T-helper 22 cell (primary cell): ENCODE measurements at places on chromosomes 16 and 17.

DNA sequence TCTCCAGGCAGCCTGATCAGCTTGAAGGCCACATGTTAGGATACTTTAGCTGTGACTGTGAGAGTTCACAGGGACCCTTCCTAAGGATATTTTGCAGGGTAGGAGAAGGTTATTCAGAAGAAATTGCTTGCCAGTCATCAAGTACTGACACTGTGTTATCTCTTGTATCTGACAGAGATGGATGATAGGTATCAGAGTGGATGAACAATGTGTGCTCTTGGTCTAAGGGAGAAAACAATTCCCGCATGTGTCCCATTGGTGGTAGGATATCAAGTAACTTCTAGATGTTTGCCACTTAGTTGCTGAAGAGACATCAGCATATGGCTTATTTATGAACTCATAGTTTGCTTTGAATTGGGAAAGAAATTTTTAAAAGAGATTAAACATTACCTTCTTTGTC is 219.3 kb downstream of the SPECC1 start:
- DNase-seq = no peak

DNA sequence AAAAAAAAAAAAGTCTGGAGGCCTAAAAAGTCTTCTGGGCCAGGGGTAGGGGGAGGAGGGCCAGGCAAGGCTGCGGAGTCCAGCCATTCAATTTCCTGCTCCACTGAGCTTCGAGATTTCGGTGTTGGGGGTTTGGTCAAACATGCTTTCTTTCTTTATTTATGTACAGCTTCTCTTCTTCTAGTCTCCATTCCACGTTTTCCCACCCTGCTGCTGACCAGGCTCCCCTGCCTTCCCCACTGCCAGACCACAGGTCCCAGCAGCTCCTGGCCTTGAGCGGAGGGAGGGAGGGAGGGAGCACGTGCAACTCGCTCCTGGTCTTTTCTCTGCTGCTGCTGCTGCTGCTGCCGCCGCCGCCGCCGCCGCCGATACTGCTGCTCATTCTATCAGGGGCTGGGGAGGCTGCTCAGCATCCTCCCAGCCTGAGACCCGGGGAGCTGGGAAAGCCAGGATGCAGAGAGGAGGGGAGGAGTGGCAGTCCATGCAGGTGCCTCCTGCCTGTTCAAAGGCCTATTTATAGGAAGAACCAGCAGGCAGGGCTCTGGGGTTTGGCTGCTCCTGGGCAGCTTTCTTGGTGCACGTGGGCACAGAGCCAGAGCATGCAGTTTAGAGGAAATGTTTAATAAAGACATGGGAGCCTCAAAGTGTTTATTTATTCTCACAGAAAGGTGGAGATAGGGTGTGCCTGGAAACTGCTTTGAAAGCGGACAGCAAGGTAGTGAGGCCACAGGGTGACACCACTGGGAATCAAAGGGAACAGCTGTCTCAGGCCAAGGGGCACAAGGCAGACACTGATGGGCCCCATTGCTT is 23.4 kb upstream of the ZFHX3 start:
- no peak for DNase-seq

GRCh38 chr17:58538811-58539409 is 24.5 kb upstream of the MTMR4 start:
- no peak for DNase-seq

- no peak for DNase-seq
Measured at GRCh38 chr17:60327134-60327900, 64.6 kb downstream of the USP32 start.

GRCh38 chr16:4618645-4619418 is 4.1 kb upstream of the UBALD1 start:
- no peak for DNase-seq

DNA sequence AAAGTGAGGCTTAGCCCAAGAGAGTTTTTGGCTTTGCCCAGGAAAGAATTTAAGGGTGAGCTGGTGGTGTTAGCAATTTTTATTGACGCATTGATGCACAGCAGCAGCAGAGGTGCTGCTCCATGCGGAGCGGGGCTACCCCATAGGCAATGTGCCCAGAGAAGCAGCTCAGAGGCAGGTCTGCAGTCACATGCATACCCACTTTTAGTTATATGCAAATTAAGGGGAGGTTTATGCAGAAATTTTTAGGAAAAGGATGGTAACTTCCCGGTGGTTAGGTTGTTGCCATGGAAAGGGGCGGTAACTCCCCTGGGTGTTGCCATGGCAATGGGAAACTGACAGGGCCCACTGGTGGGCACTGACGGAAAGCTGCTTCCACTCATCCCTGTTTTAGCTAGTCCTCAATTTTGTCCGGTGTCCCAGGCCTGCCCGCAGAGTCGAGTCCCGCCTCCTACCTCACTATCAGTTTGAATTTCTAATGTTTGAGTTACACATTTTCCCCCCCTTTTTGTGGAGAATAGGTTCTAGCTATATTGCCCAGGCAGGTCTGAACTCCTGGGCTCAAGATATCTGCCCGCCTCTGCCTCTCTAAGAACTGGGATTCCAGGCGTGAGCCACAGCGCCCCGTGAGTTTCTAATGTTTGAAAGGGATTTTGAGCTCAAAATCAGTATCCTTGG is 10.4 kb upstream of the GJD3 start:
- no peak for DNase-seq

- DNase-seq = no peak
Measured at GRCh38 chr17:45784741-45785479, 790 bp downstream of the CRHR1 start.

GRCh38 chr17:70254735-70255460 is 85.6 kb downstream of the KCNJ2 start:
- no peak for DNase-seq

- no peak for DNase-seq
Measured at GRCh38 chr17:60224064-60224463, 74.3 kb downstream of the CA4 start.

DNA sequence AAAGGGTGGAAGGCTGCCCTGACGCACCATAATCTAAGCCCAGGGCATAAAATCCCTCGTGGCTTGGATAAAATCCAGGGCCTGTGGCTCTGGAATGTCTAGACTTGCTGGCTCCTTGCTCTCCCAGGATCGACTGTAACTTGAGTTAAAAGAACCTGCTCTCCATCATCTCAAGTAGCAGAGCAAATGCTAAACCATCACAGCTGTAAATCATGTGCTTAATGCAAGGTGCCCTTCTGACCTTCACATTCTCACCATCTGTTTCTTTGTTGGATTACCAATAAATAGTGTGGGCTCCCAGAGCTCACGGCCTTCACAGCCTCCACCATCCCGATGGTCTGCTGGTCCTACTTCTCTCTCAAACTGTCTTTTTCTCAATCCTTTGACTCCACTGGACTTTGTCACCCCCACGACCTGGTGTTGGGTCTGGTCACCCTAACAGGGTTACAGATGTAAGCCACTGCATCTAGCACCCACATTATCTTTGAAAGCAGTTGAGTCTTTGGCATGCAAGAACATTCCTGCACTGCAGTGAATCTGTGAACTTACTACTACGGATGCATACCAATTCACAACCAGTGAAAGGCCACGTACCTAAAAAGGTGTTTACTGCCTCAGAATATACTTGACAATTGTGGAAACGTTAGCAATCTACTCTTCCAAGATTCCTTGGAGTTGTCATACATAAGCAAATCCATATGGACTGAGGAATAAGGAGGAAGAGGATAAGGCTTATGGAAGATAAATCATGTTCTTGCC is 15.3 kb downstream of the RSL1D1 start:
- no peak for DNase-seq

- DNase-seq = no peak
Measured at GRCh38 chr16:85955566-85955965, 56.6 kb downstream of the IRF8 start.

DNA sequence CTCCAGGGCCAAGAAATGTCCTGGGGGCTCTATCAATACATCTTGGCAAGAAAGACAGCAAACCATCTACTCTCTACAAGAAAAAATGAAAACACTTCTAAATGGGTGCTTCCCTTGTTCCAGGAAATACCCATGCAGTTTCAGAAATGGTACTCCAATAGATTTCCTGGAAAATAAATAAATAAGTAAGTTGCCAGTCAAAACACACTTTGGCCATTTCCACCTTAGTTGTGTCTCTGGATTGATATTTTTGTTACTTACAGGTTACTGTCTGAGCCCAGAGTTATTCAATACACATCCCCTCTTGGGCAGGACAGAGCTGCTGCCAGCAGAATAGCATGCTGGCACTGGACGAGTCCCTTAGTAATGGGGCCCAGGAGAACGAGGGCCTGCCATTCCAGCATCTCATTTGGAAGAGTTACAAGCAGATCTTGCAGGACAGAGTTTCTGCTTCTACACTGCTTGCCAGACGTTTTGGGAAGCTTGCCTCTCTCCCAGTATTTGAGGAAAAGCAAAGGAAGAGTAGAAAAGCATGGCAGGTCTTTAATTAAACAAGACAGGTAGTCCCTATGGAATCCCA is 100.5 kb downstream of the SMG6 start:
- DNase-seq = no peak

DNA sequence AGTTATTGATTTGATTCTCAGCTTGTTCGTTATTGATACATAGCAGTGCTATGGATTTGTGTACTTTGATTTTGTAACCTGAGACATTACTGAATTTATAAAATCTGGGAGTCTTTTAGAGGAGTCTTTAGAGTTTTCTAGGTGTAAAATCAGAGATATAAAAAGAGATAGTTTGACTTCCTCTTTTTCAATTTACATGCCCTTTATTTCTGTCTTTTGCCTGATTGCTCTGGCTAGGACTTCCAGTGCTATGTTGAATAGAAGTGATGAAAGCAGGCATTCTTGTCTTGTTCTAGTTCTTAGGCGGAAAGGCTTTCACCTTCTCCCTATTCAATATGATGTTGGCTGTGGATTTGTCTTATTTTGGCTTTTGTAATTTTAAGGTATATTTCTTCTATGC is 106.2 kb downstream of the PHKB start:
- DNase-seq = no peak

DNA sequence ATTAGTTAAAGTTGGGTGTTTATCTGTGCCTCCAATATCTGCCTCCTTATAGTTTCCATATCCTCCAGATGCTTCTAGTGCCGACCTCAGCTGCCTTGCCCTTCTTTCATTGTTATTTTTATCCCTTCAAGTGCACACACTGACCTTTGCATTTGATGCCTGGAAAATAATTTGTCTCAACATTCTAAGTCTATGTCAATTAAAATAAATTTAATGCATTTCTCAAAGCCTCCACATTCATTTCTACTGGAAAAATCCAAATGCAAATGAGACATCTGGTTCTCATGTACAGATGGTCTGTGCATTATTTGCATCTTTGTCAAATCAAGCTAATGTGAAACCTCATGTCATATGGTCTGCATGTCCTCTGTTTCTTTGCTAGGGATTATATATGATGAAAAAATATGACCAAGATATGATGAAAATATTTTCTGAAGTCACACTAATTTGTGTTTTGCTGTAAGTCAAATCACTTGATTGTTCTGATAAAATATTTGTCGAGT is 61.4 kb downstream of the TMEM100 start:
- DNase-seq = no peak

DNA sequence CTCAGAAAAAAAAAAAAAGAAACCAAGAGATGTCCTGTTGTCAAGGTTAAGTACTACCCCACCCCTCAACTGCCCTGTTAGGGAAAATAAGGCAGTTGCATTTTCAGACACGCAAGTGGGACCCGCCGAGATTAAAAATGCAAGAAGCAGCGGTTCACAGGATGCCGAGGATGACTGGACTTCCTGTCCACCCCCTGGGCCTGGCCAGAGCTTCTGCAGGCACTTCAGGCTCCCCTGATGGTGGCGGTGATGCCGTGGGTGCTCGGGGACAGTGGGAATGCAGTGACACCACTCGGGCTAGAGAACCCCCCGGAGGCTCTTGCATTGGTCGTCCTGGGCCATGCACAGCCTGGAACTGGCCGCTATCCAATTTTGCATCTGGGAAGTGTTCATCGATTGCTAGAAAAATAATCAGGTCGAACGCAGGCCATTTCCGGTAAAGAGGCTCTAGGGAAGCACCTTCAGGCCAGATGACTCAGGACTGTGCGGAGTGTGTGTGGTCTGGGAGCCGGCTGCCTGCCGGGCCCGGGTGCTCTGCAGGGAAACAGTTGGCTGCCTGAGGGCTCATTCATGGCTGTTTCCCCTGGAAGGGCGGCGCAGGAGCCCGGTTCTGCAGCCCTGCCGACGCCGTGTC is 13.4 kb upstream of the CRISPLD2 start:
- DNase-seq = no peak

- DNase-seq = no peak
Measured at GRCh38 chr16:50309527-50310307, 43.4 kb downstream of the ADCY7 start.

- DNase-seq = no peak
Measured at GRCh38 chr16:27083861-27084261, 17.1 kb downstream of the C16orf82 start.

GRCh38 chr17:57391857-57392471 is 135.6 kb downstream of the MSI2 start:
- no peak for DNase-seq

DNA sequence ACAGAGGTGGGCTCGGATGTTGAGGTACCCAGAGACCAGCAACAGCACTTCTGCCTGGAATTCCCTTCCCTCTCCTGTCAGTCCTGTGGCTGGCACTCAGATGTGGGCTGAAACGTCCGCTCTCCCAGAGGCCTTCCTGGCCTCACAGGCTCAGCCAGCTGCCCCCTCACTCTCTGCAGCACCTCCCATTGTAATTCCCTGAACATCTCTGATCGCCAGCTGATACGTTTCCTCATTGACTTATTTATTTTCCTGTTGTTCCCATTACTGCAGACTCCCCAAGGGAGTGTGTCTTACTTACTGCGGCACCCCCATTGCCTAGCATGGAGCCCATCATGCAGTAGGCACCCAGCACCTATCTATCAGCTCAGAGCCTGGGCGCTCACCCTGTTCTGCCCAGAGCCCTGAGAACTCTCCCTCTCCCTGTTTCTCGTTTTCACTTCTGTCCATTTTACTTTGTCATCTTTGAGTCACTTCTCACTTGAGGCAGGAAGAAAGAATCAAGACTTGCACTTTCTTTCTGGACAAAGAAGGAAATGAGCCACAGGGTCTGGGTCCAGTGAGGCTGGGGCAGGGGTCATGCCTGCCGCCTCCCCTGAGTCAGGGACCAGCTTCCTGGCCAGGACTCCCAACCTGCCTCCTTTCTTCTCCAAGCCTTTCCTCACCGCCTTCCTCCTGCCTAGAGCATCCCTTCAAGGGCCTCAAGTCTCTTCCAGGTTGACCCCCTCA is 10.2 kb downstream of the CDH5 start:
- DNase-seq = no peak

DNA sequence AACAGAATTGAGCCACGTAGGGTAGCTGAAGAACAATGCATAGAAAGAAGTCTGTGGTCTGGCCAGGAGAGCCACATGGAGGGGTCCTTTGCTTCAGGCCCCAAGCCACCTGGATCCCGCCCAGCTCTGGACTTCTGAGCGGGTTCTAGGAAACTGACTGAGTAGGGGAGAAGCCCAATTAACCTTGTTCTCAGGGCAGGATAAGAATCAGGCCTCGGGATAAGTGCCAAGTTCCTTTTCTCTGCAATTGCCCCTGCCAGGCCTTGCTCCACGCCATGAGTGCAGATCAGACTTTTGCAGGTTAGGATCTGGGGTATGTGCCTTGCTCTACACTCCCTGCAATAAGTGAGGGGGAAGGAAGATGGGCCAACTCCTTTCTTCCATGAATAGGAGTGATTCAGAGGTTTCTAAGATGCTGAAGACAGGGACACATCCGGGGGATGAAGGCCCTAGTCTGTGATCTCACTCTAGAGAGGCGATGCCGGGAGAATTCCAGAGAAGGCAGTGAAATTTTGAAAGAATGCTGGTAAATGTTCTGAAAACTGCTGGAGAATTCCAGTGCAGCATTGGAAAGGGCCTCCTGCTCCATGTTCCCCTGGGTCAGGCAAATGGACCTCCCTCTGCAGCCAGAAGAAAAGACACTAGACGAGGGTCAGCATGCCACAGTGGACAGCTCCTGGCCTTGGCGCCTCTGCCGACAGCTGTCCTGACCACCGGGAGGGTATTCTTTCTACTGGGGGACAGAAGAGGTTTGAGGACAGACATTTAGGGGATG is 5.8 kb downstream of the NEUROD2 start:
- DNase-seq = no peak
